A549 (cell line): ENCODE measurements at places on chromosomes 7 and 10.

DNA sequence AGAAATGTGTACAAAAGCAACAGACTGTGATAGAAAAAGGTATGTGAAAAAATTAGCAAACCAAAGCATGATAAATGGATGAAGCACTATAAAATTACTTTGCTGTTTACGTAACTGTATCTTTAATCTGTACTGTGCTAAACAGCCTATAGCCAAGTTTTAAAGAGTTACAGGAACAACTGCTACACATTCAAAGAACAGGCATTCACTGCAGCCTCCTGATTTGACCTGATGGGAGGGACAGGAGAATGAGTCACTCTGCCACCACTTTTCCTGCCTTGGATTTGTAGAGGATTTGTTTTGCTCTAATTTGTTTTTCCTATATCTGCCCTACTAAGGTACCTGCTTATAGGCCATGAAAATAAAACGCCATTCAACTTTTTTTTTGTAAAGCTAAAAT is 116.1 kb downstream of the FANK1 start:
- no peak for DNase-seq

DNA sequence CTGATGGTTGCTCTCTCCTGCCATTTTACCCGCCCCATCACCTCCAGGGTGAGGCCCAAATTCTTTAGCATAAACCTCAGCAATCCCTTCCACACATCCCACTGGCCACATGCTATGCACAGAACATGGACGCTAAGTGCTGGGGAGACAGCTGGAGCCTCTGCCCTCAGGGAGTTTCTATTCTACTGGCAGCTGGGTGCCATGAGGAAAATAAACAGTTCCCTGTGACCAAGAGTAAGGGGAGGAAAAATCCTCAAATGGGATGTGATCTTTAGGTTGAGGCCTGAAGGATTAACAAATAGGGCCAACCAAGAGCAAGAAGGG is 1.2 kb downstream of the PARP12 start:
- DNase-seq = no peak

DNA sequence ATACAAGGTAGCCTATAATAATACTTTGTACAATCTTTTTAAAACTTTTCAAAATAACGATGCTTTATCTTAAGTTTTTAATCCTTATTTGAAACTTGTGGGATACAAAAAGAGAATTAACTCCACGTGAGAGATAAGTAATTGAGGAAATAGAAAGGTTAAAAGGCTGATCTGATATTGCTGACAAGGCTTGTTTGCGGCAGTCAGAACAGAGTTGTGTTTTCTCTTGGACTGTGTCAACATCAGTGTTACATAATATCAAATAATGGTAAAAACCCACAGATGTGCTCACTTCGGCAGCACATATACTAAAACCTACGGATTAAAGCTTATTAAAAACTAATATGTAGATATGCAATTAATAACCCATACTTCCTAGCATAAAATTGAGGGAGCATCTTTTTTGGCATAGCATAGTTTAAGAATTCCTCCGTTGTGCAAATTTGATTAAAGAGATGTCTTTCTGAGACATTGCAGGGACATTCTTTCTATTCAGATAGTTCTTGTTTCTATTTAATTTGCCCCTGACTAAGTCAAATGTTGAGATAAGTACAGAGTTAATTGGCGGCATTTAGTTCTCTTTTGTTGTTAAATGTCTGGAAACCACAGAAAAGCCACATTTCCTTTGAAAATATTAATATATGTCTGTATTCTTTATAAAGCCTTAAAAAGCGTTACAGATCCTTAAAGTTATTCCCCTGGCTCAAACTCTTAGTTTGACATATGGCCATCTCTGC is 63.3 kb downstream of the FAM185A start:
- no peak for DNase-seq

GRCh38 chr10:126111516-126111915 is 215.2 kb downstream of the FANK1 start:
- no peak for DNase-seq

GRCh38 chr7:116999311-116999710 is 46.0 kb downstream of the ST7 start:
- no peak for DNase-seq

GRCh38 chr10:105681051-105681450 is 1040.0 kb downstream of the SORCS3 start:
- no peak for DNase-seq

DNA sequence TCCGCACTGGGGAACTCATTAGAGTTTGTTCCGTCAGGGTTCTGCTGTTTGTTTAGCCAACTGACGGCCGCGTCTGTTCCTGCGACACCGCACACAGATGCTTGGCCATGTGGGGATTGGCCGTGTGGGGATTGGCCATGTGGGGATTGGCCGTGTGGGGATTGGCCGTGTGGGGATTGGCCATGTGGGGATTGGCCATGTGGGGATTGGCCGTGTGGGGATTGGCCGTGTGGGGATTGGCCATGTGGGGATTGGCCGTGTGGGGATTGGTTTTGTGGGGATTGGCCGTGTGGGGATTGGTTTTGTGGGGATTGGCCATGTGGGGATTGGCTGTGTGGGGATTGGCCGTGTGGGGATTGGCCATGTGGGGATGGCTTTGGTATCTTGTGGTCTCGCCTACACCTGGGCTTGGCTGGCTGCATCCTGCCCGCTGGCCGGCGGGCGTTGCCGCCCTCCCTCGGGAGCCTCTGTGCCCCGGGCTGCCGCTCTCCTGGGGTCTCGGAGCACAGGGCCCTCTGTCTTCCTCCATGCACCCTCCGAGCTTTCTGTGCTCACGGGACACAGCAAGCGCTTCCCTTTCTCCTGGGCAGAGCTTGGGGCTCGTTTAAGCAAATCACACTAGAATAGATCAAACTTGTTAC is 62.5 kb downstream of the NKX6-2 start:
- DNase-seq = no peak

DNA sequence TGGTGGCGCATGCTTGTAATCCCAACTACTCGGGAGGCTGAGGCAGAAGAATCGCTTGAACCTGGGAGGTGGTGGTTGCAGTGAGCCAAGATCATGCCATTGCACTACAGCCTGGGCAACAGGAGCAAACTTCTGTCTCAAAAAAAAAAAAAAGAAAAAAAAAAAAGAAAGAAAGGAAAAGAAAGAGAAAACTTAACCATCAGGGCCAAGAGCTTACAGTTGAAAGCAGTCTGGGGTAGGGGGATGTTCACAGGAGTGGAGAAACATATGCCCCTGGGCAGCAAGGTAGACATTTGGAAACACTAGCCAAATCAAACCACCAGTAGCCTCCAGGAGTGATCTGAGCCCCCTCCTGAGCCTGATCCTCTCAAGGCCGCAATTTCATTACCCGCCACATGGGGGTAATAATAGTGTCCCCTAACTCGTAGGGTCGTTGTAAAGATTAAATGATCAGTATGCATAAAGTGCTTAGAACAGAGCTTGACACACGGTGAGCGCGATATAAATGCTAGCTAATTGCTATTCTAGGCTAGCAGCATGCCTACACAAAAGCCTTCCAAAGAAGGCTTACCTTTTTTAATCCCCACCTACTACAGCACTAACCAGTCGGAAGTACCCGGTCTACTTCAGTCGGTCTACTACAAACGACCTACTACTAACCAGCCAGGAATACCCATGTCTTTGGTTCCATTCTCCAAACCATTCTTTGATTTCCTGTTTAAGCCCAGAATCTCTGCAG is 274.3 kb upstream of the NEBL start:
- DNase-seq = peak; percentile 43

- no peak for DNase-seq
These were observed 96.1 kb downstream of the RNF133 start for GRCh38 chr7:122602800-122603199.

DNA sequence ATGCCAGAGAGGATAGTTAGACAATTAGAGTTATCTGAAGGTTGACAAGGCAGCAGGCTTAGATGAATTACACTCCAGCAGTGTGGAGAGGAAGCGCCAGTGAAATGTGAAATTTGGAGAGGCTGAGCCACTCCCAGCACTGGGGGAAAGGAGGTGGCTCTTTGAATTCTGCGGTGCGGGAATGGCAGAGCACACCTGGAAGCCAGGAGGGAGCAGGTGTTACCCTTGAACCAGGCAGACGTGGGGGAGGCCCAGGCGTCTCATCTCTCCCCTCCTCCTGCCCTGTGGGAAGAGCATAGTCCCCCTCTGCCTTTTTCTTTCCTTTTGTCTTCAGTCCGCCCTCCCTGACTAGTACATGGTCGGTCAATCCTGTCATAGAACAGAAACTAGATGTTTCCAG is 203.1 kb downstream of the DPP6 start:
- no peak for DNase-seq

DNA sequence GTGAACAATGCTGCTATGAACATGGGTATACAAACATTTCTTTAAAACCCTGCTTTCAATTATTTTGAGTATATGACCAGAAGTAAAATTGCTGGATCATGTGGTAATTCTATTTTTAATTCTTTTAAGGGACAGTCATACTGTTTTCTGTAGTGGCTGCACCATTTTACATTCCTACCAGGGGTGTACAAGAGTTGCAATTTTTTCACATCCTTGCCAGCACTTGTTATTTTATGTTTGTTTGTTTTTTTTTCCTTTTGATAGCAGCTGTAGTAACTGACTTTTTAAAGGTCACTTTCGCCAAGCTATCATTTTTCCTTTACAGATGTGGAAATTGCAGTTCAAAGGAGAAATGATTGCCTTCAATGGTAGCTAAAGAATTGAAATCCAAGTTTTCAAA is 99.5 kb downstream of the GPR85 start:
- DNase-seq = no peak

DNA sequence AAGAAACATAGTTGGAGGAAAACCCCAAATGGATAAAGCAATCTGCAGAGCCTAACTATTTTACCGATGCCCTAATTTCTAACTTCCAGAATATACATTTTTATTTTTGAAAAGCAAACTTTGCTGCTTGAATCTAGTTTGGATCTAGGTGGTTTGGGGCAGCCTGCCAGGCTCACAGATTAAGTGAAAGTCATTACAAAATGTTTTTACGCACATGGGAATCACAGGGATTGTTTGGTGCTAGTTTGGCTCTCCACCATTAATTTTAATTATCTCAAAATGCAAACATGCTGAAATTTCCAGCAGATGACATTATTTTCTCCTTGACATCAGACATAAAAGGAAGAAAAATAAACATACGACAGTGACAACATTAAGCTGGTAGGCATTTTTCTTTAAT is 166.7 kb upstream of the INHBA start:
- no peak for DNase-seq

GRCh38 chr10:46236941-46237681 is 49.7 kb upstream of the ANTXRL start:
- DNase-seq = no peak

- DNase-seq = peak; percentile 60
These were observed 1.2 kb upstream of the SMARCD3 start for GRCh38 chr7:151249732-151250072.

DNA sequence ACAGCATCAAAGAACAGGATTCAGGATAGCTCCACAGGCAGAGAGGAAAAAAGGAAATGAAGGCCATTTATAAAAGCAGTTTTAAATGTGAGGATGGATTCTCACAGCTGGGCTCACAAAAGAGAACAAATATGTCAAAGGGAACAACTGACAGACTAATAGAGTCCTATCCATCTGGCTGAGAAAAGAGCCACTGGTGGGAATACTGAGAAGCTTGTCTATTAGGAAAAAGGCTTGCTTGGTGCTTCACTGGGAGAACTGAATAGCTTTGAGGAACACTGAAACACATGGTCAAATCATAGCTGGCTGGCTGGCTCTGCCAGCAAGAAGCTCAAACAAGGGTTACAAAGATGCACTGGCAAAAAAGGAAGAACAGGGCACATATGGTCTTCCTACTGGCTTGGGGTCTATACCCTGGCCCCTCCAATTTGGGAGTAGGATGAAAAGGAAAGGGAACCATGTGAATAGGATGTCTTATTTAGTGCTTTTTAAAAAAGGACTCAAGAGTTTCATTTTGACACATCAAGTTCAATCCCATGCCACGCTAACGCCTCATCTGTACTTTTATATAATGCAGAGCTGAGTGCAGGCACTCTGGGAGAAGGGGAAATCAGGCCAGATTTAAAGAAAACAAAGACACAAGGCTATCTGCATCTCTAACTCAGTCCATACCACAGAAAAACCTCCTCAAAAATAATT is 44.8 kb upstream of the KCNIP2 start:
- no peak for DNase-seq

DNA sequence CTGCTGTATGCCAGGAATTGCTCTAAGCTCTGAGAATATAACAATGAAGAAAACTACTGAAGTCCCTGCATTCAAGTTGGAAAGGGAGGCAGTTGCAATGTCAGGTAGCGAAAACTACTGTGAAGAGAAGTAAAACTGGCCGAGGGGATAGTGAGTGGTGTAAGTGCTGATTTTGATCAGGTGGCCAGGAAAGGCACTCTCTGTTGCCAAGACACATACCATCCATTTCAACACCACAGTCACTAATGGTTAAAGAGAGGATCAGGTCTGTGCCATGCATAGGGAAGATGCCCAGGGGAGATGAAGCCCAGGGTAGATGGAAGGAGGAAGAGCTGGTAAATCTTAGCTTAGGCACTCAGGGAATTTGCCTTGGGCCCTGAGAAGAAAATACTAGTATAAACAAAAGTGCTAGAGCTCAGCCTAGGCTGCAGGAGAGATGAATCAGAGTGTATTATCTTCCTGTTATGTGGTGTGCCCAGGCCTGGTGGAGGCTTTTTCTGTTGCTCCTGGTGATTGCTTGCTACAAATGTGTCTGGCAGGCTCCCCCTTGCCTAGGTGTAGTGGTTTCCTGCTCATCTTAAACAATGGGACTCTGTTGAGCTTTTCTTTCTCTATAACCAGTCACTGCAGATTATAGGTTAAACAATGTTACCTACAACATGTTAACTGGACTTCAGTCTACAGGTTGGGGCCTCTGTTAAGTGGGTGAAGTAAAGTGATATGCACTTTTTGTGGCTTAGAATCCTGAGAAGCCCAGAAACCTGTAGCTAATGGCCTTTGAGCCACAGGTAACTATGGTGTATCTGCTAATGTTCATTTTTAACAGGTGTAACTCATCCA is 125.5 kb downstream of the LRRC4 start:
- DNase-seq = no peak

DNA sequence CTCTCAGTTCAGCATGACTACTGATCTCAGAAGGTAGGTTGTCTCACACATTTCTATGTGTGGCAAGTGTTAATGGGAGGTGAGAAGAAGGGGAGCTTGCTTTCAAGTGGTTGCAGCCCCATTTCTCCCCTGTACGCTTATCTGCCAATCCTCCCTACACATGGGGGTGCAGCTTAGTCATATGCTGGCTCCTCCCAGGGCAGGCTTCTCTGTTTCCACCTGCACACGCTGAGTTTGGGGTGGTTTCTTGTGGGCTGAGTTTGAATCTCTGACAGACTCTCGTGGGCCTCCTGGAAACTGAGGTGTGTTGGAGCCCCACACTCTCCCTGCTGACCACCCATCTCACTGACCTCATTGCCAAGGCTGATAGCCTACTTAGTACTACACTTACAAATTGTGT is 435.8 kb upstream of the MTPN start:
- DNase-seq = no peak
